ENCODE measurements at places on chromosomes 16 and 17.

DNA sequence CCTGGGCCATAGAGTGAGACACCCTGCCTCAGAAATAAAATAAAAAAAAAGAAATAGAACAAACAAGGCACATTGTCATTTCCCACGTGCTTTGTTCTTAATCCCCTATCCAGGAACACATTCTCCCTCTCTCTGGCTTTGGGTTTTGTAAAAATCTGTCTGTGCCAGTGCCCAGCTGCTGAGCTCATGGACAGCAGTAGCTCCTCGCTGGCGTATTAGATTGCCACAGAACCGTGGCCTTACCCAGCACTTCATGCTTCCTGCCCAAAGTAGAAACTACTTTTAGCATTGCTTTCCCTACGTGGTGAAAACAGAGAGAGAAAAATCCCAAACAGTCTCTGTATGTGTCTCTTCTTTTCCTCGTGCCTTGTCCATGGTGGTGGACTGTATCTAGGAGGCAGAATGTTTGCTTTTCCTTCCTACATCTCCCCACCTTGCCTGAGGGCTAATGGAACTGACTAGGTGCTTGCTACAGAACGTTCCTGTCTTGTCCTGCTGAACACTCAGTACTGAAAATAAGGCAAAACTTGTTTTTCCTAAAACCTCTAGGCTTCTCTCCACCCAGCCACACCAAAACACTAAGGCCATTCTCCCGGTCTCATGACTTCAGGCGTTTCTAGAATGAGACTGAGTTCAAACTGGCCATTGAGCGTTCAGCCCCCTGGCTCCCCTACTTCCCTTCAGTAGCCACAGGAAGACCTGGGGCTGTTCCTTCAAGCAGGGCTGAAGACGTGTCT, 26.1 kb downstream of the MNT start:
- H3K36me3 ChIP-seq: peaks cover 7% of the 10 kb centered on the region
- no peak overlapping the region for H3K4me3 ChIP-seq
- no peak overlapping the region for H3K27ac ChIP-seq

- peak; percentile 93 for DNase-seq
- H3K4me1 ChIP-seq: peaks cover 35% of the 10 kb centered on the region
- peak overlapping the region; percentile 65 for H3K27ac ChIP-seq
- no peaks in the 10 kb centered on the region for H3K27me3 ChIP-seq
- H3K4me3 ChIP-seq: peak overlapping the region; percentile 65
These were observed 939 bp downstream of the BCL6B start for GRCh38 chr17:7023576-7024401.

- peaks cover 87% of the 10 kb centered on the region for H3K36me3 ChIP-seq
- no peaks in the 10 kb centered on the region for H3K27me3 ChIP-seq
- H3K27ac ChIP-seq: no peak overlapping the region
- H3K4me1 ChIP-seq: peaks cover 2% of the 10 kb centered on the region
These were observed 35.8 kb downstream of the LITAF start for GRCh38 chr16:11550791-11551498.

DNA sequence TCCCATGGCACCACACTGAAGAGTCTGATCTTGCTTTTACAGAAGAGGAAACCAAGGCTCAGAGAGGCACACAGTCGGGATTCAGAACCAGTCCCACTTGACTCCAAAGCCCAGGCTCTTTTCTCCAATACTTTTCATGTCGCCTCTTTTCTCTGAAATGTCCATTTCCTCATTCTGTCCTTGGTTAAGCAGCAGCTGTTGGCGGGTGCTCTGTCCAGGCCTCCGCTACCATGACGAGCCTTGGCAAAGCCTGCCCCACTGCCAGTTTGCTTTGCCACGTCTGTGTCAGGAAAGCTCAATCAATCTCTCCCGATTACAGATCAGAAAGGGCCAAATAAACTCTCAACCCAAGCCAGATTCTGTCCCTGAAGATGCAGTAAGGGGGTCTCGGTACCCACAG, 9.1 kb upstream of the CEP295NL start:
- no peak overlapping the region for H3K4me3 ChIP-seq
- DNase-seq: no peak
- H3K36me3 ChIP-seq: no peaks in the 10 kb centered on the region
- H3K4me1 ChIP-seq: no peaks in the 10 kb centered on the region
- no peak overlapping the region for H3K27ac ChIP-seq
- peaks cover 7% of the 10 kb centered on the region for H3K27me3 ChIP-seq

DNA sequence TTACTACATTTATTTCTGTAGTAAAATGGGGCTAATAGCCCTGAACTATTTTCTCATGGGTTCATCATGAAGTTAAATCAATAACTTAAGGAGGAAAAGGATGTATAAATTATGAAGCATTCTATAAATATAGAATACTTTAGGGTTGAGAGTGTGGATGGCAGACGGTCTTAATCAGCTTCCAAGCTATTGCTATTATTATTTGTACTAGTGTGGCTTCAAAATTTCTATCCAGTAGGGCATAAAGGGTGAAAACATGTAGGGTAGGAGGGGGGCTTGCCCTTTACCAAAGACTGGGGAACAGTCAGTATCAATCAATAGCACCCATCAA, 26.4 kb upstream of the DHX8 start:
- H3K27ac ChIP-seq: no peak overlapping the region
- H3K4me1 ChIP-seq: peaks cover 2% of the 10 kb centered on the region
- DNase-seq: no peak
- no peak overlapping the region for H3K4me3 ChIP-seq

GRCh38 chr17:72774236-72774635, 318.3 kb downstream of the SLC39A11 start:
- no peaks in the 10 kb centered on the region for H3K4me1 ChIP-seq
- no peak overlapping the region for H3K27ac ChIP-seq
- no peak for DNase-seq
- H3K27me3 ChIP-seq: no peaks in the 10 kb centered on the region
- H3K36me3 ChIP-seq: no peaks in the 10 kb centered on the region

GRCh38 chr17:37490638-37491614, 1.2 kb downstream of the DUSP14 start:
- no peak for DNase-seq
- peak overlapping the region; percentile 89 for H3K4me3 ChIP-seq

GRCh38 chr17:81287741-81288430, 7.2 kb downstream of the SLC38A10 start:
- no peaks in the 10 kb centered on the region for H3K27me3 ChIP-seq
- H3K36me3 ChIP-seq: peaks cover 44% of the 10 kb centered on the region
- peaks cover 16% of the 10 kb centered on the region for H3K4me1 ChIP-seq
- DNase-seq: no peak
- no peak overlapping the region for H3K4me3 ChIP-seq
- H3K27ac ChIP-seq: no peak overlapping the region

- no peaks in the 10 kb centered on the region for H3K36me3 ChIP-seq
- H3K4me3 ChIP-seq: no peak overlapping the region
- H3K4me1 ChIP-seq: peaks cover 10% of the 10 kb centered on the region
- no peak overlapping the region for H3K27ac ChIP-seq
- no peak for DNase-seq
These were observed 14.5 kb downstream of the CCL11 start for GRCh38 chr17:34299956-34300577.

- no peak overlapping the region for H3K4me3 ChIP-seq
- no peaks in the 10 kb centered on the region for H3K36me3 ChIP-seq
- no peaks in the 10 kb centered on the region for H3K27me3 ChIP-seq
- no peak for DNase-seq
- no peak overlapping the region for H3K27ac ChIP-seq
- no peaks in the 10 kb centered on the region for H3K4me1 ChIP-seq
These were observed 80.1 kb upstream of the GNG13 start for GRCh38 chr16:880471-881171.

GRCh38 chr16:13425836-13426235, 494.1 kb upstream of the ERCC4 start:
- H3K4me3 ChIP-seq: no peak overlapping the region
- no peaks in the 10 kb centered on the region for H3K36me3 ChIP-seq
- DNase-seq: no peak

- H3K27ac ChIP-seq: no peak overlapping the region
- H3K27me3 ChIP-seq: peaks cover 7% of the 10 kb centered on the region
- H3K36me3 ChIP-seq: peaks cover 5% of the 10 kb centered on the region
- no peak overlapping the region for H3K4me3 ChIP-seq
- peaks cover 32% of the 10 kb centered on the region for H3K4me1 ChIP-seq
- DNase-seq: peak; percentile 39
These were observed 3.2 kb upstream of the NLRP1 start for GRCh38 chr17:5587438-5588032.

DNA sequence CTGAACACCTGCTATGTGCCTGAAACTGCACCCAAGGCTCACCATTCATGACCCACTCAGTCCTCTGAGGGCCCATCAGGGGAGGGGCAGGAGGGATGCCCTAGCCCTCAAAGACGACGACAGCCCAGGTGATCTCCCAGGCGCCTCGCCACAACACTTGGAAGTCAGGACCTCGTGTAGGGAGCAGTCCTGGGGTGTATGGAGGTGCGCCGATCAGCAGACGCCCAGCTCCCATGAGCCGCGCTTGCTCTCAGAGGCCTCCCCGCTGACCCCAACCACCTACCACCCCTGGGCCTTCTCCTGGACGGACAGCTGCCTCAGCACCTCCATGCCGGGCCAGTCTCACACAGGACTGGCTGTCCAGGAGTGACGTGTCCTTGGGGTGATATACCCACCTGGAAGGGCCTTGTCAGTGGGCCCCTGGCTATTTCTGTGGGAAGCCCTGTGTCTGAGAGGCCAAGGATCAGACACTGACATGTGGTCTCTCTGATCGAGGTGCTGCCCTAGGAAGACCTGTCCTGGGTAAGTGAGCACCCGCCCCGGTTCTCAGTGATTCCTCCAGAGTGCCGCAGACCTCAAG, 26.7 kb downstream of the KDM8 start:
- peaks cover 64% of the 10 kb centered on the region for H3K4me1 ChIP-seq
- peak overlapping the region; percentile 80 for H3K4me3 ChIP-seq
- peaks cover 84% of the 10 kb centered on the region for H3K36me3 ChIP-seq
- H3K27me3 ChIP-seq: no peaks in the 10 kb centered on the region
- peak overlapping the region; percentile 97 for H3K27ac ChIP-seq

- no peak for DNase-seq
- no peak overlapping the region for H3K4me3 ChIP-seq
- H3K36me3 ChIP-seq: no peaks in the 10 kb centered on the region
- no peaks in the 10 kb centered on the region for H3K4me1 ChIP-seq
- peaks cover 1% of the 10 kb centered on the region for H3K27me3 ChIP-seq
These were observed 581.7 kb downstream of the MAF start for GRCh38 chr16:79018650-79019429.

Measured in activated T-helper 2 cell treated with anti-CD3 and anti-CD28 coated beads, Interferon-gamma antibody, Interleukin-2, Interleukin-4, amounts not matched to agents 10 μg/mL and 5 μg/mL and 100 μg/mL, durations not matched to agents 14 hours and 24 hours and 36 hours (primary cell).